ENCODE measurements at places on chromosomes 1 and 21.

- DNase-seq = peak; percentile 82
Observed at GRCh38 chr1:209937996-209938959, at the start of gene SYT14. SYT14 (plus strand) TSS chr1:209938217; CDS start chr1:209938265, 48 bp downstream.

- no peak for DNase-seq
Observed at GRCh38 chr1:86748622-86749373, 44.4 kb downstream of the SH3GLB1 start.

DNA sequence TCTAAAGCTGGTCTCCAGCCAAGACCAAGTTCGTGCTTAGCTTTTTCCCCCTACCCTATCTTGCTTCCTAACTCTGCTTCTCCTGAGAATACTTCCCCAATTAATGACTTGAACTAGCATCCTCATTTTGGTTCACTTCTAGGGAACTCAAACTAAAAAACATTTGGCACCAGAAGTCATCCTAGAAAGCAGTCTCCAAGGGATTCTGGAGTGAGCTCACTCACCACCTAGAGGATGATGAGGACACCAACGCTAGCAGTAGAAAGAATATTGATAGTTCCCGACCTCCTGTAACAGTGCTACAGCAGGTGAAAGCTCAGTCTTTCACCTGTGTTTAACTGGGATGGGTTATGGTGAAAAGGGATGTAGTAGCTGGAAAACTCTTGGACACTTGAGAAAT, 4.7 kb upstream of the PSMB2 start:
- DNase-seq = no peak

- no peak for DNase-seq
Observed at GRCh38 chr1:48767975-48768510, 8.6 kb downstream of the BEND5 start.

DNA sequence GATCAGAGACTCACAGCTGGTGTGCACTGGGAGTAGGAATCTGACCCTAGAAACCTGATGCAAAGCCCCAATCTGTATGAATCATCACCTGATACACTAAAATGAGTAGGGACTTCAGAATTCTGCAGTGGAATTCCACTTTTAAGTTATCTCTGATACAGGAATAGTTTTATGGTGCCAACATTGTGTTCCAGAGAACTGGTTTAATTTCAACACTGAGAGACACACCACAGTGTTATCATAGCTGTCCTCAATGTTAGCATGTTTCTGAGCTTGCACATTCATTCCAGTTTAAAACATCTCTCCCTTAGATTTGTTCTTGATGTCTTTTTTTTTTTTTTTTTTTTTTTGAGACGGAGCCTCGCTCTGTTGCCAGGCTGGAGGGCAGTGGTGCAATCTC, 7.1 kb downstream of the UTS2 start:
- no peak for DNase-seq

DNA sequence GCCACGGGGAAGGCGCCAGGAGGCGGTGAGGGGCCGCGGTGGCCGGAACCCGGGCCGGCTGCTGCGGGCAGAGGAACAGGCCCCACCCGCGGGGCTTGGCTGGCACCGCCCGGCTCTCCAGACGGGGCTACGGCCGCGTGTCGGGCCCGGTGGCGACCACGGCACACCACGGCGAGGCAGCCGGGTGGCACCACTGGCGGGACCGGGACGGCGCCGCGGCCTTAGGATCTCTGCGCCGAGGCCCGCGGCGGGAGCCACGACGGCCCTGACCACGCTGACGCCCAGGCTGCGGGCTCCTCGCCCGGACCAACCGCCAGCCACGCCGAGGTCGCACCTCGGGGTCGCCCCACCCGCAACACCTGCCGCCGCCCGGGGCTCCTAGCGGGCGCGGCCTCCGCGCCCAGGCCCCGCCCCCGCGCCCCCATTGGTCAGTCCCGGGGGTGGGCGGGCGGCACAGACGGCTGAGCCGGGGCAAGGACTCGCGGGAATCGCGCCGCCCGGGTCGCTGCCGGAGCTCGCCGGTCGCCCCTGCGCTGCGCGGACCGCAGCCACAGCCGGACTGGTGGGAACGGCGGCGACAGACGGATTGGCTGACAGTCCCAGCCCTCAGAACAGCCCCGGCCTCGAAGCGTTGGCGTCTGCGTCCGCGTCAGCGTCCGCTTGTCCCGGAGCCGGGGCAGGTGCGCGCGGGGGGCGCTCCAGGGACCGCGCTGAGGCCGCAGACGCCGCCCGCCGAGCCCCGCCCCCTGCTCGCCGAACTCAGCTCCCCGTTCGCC, at the start of gene BMP8A:
Gene BMP8A, plus strand, starts transcription at position 491 of the 776 bp plus-strand sequence. CDS start 356 bp downstream, outside the sequence.
- DNase-seq = peak; percentile 20

DNA sequence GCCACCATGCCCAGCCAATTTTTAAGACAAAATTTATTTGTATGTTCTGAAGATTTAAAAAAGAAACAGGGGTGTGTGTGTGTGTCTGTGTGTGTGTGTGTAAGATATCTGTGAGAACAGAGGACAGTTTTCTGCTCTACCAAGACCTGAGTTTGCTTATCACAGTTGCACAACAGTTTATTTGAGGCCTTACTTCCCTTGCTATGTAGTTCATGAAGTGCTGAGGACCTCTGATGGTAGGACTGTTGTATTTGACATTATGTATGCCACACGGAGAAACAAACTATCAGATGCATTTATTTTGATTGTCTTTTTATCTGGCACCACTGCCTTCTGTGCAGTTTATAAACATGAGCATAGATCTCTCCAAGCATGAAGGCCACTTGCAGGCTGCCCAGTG, 355.2 kb downstream of the PBX1 start:
- no peak for DNase-seq

DNA sequence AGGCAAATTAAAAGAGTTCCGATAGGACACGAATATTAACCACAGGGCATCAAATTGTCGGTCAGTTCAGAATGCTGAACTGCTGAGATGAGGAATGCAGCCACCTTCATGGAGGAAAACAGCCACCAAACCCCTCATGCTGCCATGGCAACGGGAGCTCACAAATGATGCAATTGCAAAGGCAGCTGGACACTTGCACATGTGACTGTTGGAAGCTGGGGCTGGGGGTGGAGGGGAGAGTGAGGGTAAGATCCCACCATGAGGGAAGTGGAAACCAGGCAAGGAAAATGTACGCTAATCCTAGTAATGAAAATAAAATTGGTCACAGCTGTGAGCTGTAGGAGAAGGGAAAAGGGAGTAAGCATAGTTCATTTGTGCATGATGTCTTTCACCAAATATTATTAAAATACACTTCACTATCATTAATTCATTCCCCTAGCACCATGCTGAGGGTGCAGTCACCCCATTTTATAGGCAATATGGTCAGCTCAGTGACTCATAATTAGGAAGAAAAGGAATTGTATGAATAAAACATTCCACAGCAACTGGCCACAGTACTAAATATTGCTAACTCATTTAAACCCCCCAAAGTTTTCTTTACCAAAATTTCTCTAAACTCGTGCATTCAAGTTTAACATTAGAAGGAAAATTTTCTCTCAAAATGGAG, 15.3 kb downstream of the BECN2 start:
- no peak for DNase-seq
